ENCODE measurements at places on chromosomes 12 and 14.
A peak's percentile ranks its signal among the peaks of the same experiment; 100 is the strongest.

- DNase-seq = no peak
These were observed 3.3 kb upstream of the AEBP2 start for GRCh38 chr12:19435831-19436497.

GRCh38 chr12:27554421-27555186 is 30.6 kb downstream of the PPFIBP1 start:
- DNase-seq = no peak

- no peak for DNase-seq
These were observed 44.7 kb upstream of the USP15 start for GRCh38 chr12:62215506-62215905.

GRCh38 chr12:51329742-51330141 is 5.8 kb upstream of the BIN2 start:
- DNase-seq = no peak

- no peak for DNase-seq
These were observed 244.5 kb upstream of the PRICKLE1 start for GRCh38 chr12:42834062-42834461.

GRCh38 chr14:53924753-53925152 is 31.9 kb downstream of the BMP4 start:
- no peak for DNase-seq

DNA sequence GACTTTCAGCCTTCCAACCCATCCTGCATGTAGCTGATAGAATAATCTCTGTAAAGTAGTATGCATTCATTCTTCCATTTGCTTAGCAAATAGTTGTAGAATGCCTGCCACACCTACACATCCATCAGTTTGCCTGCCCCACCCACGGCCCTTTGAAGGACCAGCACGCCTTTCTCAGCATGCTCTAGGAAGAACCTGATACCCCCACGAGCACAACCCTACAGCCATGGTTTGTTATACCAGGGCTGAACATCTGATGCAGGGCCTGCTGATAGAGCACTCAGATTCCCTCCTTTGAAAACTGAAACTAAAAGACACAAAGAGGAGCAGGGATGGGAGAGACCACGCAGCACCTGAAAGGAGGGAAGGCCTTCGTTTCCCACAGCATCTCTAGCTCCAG is 205.1 kb downstream of the ANO2 start:
- DNase-seq = no peak

GRCh38 chr14:35112641-35113040 is 9.1 kb downstream of the PPP2R3C start:
- no peak for DNase-seq

DNA sequence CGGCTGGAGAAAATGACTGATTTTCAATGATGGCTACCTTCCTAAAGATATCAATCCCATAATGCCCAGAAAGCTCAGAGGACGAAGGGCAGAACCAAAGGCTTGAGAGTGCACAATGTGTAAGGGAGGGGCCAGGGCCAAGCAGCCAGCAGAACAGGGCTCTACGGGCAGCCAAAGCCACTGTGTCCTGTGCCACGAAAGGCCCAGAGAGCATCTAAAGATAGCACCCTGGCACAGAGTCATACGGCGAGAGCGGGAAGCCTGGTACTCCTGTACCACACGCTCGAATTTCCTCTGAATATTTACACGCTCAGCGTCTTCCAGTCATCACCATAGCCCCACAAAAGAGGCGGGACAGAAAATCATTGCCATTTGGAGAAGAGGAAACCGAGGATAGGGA is 39.5 kb downstream of the PRMT8 start:
- no peak for DNase-seq

DNA sequence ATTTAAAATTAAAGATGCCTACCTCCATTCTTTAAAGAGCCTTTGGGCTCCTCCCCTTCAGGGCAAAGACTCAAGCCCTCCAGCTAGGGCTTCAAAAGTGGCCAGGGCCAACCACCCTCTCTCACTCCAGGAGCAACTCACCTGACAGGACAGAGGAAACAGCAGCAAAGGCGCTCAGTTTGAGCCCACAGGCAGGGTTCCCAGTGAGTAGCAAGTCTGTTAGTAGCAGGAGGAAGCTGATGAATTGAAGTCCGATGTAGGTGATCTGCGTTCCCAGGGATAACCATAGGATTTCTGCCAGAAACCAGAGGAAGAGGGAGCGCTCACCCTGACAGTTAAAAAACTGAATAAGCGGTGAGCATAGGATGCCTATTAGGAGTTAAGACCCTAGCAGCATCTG is 15.7 kb downstream of the GSG1 start:
- DNase-seq = no peak

- no peak for DNase-seq
These were observed 243.7 kb upstream of the FAR2 start for GRCh38 chr12:28905220-28905955.

DNA sequence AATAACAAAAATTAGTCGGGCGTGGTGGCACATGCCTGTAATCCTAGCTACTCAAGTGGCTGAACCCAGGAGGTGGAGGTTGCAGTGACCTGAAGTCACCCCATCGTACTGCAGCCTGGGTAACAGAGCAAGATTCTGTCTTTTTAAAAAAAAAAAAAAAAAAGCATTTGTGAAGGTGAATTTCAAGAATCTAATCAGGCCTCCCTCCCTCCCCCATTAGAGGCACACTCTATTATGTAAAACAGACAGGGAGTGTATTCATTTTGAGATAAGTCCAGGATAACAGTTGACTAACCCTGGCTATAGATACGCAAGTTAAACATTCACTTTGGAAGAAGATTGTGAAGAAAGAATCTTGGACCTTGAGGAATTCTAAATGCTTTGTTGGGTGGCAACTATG is 2.9 kb downstream of the RESF1 start:
- DNase-seq = no peak

GRCh38 chr14:26888592-26888991 is 290.8 kb upstream of the NOVA1 start:
- DNase-seq = no peak

- DNase-seq = no peak
These were observed 86.8 kb downstream of the PDE3A start for GRCh38 chr12:20455001-20455706.

GRCh38 chr14:87615822-87616679 is 376.9 kb downstream of the GALC start:
- DNase-seq = peak; percentile 2

DNA sequence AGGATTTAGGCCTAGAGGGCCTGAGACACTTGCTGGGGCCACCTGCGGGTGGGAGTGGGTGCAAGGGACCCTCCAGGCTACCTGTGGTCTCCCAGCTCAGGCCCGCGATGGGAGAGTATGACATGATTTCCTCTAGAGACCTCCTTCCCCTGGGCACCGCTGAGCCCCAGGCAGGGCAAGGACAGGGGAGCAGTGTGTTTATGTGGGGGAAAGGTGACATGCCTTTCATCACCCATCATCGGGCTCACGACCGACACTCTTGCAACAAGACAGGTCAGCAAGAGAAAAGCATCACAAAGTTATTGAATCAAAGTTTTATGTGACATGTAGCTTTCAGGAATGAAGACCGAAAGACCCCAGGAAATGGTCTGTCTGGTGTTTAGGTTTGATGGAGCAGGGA is 19.9 kb downstream of the SH2B3 start:
- DNase-seq = no peak

DNA sequence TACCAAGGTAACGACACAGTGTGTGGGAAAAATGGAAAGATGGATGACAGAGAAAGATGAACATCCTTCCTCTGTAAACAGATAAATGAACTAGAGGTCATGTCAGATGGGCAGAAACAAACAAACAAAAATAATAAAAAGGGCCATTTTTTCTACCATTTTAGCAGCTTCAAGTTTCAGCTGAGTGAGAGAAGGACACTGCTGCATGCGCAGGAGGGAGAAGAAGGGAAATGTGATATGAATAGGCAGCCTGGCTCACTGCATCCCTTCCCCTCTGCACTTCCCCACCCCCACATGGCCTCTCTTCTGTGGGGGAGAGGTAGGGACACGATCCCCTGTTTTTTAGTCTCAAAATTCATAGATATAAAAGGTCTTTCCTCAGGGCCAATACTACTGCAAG is 492.0 kb downstream of the NELL2 start:
- DNase-seq = no peak

DNA sequence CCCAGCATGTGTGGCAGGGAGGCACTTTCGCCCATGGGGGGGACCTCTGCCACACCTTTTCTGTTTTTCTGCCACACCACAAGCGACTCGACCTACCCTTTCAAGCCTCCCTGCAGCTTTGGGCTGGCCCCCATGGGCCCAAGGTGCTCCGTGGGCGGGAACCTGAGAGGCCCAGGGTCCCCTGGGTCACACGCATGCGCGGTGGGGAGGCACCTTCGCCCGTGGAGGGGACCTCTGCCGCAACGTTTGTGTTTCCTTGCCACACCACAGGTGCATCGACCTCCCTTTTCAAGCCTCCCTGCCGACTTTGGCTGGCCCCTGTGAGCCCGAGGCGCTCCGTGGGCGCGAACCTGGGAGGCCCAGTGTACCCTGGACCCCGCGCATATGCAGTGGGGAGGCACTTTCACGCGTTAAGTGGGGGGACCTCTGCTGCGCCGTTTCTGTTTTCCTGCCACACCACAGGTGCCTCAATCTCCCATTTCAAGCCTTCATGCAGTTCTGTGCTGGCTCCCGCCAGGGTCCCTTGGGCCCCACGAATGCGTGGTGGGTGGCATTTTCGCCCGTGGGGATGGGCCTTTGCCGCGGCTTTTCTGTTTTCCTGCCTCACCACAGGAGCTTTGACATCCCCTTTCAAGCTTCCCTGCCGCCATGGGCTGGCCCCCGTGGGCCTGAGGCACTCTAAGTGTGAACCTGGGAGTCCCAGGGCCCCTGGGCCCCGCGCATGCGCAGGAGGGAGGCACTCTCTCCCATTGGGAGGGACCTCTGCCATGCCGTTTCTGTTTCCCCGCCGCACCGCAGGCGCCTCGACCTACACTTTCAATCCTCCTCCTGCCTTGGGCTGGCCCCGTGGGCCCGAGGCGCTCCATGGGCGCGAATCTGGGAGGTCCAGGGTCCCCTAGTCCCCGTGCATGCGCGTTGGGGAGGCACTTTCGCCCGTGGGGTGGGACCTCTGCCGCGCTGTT is 332.2 kb downstream of the ALG10 start:
- DNase-seq = no peak

- DNase-seq = no peak
These were observed 97.8 kb downstream of the SEC23A start for GRCh38 chr14:39005044-39005880.

DNA sequence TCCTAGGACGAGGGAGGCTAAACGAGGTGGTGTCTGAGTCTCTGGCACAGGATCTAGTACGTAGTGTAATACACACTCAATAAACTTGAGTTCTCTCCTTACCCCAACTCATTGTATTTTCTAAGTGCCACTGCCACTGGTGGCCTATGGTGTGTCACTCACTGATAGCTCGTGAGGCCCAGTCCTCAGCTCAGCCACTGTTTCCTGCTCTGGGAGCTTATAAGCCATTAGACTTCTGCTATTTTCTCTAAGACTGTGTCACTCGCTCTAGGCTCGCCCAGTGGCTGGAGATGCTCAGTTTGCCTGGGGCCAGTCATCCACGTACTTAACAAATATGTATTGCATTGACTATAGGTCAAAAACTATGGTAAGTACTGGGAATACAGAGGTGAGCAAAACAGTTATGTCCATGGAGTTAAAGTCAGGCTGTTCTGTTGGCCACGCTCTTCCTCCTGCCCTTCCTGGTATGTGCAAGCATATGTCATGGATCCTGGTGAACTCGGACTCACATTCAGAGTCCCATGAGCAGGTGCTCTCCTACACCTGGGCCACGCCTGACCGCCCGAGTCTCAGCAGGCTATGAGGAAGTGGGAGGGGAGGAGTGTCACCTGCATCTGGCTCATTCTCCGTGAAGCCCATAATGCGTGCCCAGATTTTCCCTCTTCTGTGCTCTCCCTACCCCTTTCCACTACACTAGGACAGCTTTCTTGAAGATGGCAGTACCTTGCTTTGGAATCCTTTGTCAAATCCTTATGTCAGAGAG is 41.6 kb downstream of the DEGS2 start:
- no peak for DNase-seq

- no peak for DNase-seq
These were observed 751.1 kb downstream of the TMEM121 start for GRCh38 chr14:106277503-106277902.
